CD4-positive, alpha-beta T cell treated with Interleukin-4 for 4 hours (primary cell): ENCODE measurements at places on chromosomes 11 and 22.

GRCh38 chr11:13602844-13603243 lies 65.6 kb upstream of the FAR1 start:
- no peak for DNase-seq

DNA sequence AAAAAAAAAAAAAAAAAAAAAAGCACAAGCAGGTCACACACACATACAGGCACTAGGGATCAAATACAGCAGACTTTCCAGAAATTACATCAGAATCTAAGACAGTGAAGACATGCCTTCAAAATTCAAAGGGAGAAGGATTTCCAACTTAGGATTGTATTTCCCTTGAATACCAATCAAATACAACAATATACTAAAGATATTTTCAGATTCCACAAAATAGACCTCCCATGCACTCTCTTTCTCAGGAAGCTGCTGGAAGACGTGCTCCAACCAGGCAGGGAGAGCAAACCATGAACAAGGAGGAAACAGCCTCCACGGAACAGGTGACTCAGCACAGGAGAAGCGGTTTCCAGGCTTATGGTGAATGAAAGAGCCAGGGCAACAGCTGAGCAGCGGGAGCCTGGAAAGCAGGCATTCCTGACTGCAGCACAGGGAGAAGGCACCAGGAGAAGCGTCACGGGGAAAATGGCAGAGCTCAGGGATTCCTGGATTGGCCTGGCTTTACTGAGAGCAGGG lies 32.0 kb downstream of the TMEM184B start:
- DNase-seq, result no peak

GRCh38 chr11:69286374-69287371 lies 7.3 kb upstream of the MYEOV start:
- no peak for DNase-seq

DNA sequence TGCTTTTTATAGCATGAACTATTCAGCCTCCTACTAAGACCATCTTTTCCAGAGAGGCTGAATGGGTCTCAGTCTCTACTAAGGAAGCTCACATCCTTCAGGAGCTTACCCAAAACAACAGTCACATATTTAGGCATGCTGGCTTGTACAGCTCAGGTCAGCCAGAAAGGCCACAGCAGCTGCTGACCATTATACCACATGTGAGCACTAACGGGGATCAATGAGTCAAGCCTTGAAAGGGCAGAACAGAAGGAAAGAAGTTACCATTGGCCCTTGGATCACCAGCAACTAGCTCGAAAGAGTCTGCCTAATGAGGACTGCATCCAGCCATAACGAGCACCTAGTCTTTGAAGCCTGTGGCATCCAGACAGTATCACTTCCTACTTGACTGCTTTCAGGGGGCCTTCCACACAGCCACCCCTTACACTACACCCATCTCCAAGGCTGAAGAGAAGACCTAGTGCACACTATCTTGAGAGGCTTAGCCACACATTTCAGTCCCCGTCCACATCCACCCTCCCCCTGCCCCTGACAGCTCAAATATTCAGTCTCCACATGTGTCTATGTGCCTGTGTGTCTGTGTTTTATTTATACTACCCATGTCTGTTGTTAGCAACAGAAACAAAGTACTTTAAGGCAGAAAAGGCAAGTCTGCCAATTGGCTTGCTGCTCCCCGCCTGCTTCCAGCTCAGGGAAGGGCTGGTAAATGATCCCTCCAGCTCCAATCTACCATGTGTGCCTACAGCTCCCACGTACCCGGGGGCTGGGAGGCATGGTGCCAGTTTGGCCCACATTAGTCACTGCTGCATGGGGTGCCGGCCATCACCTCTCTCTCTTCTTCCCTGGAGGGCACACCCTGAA lies 95.5 kb downstream of the RPL27A start:
- DNase-seq, result no peak

DNA sequence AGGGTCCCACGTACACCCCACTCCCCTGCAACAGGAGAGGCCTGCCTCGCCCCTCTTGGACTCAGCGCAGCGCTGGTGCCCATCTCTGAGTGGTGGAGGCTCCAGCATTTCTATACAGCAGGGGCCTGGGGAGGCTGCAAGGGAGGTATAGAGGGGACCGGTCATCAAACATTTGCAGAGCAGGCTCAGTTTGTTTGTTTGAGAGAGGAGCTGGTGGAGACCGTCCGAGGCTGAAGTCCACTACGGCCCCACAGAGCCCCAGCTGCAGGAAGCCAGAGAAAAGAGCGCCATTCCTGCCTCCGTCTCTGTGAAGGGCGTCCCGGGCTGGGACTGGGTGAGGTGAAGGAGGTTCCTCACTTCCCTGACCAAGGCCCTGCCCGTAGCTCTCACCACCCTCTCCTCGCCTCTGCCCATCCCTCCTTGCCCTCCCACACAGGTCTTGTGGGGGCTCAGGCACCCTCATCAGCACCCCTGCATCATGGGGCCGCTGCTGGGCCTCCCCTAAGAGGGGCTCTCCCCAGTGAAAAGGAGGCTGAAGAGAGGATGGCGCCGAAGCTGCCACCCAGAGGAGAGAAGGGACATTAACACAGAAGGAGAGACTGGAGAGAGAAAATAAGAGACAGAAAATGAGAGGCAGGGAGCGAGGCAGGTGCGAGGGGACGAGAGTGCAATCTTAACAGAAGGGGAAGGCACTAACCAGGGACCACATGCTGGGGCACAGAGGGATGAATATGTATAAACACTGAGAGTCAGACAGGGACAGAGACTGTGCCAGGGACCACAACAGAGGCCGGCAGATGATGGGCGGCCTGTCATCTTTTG lies 24.5 kb downstream of the RPUSD4 start:
- DNase-seq, result no peak

DNA sequence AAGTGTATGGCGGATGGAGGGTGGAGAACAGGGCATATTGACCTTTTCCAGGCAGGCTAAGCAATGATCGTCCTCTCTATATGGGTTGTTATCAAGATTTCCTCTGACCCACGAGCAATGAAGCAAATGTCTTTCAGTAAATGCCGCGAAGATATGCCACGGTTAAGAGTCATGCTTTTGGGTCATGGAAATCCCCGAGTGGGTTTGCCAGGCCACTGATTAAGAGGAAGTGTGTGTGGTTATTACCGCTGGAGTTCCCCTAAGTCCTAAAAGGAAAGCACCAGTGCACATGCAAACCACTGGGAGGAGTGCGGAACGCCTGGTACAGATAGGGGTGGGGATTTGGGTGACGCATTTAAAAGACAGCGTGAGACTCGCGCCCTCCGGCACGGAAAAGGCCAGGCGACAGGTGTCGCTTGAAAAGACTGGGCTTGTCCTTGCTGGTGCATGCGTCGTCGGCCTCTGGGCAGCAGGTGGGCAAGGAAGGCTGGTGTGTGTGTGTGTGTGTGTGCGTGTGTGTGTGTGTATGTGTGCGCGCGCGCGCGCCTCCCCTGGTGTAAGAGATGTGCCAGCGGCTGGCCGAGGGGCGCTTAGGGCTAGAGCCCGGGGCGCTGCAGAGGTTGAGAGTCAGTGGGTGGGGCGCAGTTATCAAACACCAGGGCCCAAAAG lies at the start of gene BIRC3:
BIRC3 (plus strand) TSS at position 386 of the 669 bp plus-strand sequence. CDS start 7,026 bp downstream, outside the sequence.
- DNase-seq, result peak; percentile 99

GRCh38 chr22:17229991-17230630 lies 10.9 kb upstream of the ADA2 start:
- no peak for DNase-seq

- no peak for DNase-seq
These were observed 3.4 kb downstream of the CDON start for GRCh38 chr11:126059238-126059781.

GRCh38 chr22:34914846-34915245 lies 151.1 kb upstream of the ISX start:
- DNase-seq, result no peak

DNA sequence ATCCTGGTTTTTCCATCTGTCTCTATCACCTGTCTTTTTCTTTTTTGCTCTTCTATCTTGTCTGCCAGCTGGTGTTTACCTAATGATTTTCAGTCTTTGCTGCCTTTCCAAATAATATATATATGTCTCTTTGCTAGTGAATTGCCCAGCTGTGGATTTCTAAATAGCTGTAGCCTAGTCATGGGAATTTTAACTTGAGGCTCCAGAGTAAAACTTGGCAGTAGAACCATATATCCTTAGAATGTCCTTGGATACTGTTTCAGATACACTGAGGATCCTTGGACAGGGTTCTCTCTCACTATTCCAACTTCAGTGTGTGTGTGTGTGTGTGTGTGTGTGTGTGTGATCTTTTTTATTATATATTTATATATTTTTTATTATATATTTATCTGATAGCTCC lies 2285.3 kb downstream of the LRRC4C start:
- no peak for DNase-seq

- DNase-seq, result no peak
These were observed 67.9 kb downstream of the SCN3B start for GRCh38 chr11:123586568-123586967.

- no peak for DNase-seq
These were observed 11.4 kb downstream of the ACO2 start for GRCh38 chr22:41480397-41480735.

- no peak for DNase-seq
These were observed 115.9 kb upstream of the BDNF start for GRCh38 chr11:27816197-27816596.

- DNase-seq, result no peak
These were observed 2.9 kb downstream of the DIXDC1 start for GRCh38 chr11:111939836-111940604.

DNA sequence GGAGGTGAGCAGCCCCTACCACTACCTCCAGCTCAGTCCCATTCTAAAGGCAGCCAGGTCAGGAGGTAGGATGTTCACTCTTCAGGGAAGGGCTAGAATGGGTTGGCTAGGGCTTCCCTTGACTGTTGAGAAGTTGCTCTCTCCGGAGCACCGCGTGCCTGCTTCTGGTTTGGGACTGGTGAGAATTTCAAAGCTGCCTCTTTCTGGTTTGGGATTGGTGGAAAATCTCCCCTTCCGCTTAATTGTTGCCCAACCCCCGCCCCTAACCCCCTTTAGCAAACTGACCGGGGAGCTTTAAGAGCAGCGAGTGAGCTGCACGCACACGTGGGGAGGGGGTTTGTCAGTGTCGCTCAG lies 686 bp downstream of the USP2 start:
- no peak for DNase-seq

DNA sequence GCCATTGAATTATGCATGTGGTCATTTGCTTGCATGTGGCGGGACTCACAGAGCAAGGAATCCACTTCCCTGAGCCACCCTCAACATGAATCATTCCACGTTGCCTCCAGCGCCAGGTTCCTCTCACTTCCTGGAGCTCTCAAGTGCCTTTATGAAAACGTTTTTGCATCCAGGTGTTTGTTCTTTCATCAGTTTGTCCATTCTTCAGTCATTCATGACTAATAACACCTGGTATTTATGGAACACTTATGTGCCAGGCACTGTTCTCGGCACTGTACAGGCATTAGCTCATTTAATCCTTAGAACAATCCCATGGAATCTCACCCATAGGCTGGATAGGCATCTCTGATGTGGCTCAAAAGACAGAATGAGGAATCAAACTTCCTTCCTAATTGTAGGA lies 256.1 kb upstream of the SYN3 start:
- no peak for DNase-seq
